Thymus (tissue), 14 donors: ENCODE measurements at places on chromosomes 7 and 10. TPM values are rescaled to one million over a fixed set of nuclear protein-coding genes. Genes with fewer than 3 reads are reported as not detected.

Gene NPS
- 0.38 TPM for total RNA-seq

Gene IFIT2
- total RNA-seq: 8.7 TPM

Gene VSIR
- total RNA-seq: 25.2 TPM

DNA sequence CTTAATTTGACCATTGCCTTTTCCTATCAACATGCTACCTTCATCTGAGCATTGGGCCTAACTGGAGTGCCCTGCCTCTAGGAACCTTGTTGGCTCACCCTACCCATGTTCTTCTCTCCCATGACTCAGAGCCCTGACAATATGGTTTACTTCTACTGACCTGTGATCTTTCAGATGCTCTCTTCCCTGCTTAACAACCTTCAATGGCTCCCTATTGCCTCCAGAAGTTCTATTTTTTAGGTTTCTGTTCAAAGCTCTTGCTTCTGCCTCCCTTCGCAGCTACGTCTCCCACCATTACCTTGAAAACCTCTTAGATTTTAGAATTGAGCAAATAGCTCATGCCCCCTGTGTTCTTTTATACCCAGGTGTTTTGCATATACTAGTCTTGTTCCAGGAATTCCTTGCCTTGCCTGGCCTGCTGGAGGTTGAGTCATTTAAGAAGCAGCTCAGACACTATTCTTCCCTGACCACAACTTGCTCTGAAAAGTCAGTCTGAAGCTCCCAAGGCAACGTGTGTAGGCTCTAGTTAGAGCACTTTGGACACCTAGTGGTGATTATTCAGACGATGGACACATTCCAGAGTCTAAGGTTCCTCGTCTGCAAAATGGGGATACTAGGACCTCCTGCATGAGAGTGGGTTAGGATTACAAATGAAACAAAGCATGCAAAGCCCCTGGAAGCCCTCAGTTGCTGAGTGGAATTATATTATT lies 64.4 kb upstream of the EMX2 start:
- no peak for DNase-seq

DNA sequence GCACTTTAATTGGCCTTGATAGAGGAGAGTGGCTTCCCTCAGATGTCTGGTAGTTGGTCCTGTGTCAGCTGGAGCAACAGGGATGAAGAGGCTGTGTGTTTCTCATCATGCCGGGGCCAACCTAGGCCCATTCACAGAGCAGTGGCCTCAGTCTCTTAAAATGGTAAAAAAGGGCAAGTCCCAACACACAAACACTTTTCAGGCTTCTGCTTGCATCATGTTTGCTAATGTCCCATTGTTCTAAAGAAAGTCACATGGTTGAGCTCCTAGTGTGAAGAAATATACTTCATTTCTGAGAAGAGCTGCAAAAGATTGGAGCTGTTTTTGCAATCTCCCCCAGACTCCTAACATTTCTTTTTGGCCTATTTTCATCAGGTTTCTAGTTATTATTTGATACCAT lies 40.6 kb upstream of the RBAK start:
- DNase-seq: no peak

DNA sequence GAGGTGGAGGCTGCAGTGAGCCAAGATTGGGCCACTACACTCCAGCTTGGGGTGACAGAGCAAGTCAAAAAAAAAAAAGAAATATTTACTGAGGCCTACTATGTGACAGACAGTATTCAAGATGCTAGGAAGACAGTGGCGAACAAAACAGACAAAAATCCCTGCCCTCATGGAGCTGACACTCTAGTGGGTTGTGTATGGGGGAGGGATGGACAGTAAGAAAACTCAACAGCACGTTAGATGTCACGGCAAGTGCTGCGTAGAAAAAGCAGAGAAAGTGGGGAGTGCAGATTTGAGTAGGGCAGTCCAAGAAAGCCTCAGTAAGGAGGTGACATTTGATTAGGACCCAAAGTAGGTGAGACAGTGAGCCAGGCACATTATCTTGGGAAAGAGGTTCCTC lies 10.1 kb downstream of the CAMK2G start:
- no peak for DNase-seq

GRCh38 chr7:137839903-137840779 lies 6.6 kb downstream of the DGKI start:
- no peak for DNase-seq

DNA sequence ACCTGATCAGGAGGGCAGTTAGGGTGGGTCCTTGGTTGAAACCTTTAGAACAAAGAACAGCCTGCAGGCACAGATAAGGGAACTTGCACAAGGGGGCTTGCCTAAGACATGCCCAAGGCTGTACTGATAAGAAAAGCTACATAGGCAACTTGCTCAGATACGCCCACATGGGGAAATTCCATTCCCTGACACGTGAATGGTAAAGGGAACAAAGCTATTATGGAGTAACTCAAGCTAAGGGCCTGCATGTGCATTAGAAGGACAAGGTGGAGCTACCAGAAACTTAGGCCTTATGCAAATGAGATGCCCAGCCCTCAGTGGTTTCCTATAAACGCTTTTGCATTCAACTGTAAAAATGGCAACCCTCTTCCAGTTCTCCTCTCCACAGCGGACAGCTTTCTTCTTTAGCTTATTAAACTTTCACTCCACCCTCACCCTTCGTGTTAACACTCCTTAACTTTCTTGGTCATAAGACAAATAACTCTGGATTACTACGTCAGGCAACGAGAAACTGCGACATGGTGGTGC lies 1192.1 kb upstream of the CELF2 start:
- no peak for DNase-seq

- DNase-seq: no peak
Measured at GRCh38 chr7:118974836-118975235, 750.3 kb downstream of the ANKRD7 start.

GRCh38 chr10:62373639-62373994 lies 552 bp upstream of the ZNF365 start:
- DNase-seq: no peak

- DNase-seq: peak; percentile 31
Measured at GRCh38 chr7:120805636-120806388, 52.1 kb downstream of the TSPAN12 start.

- no peak for DNase-seq
Measured at GRCh38 chr10:75295868-75296441, 60.2 kb upstream of the COMTD1 start.

DNA sequence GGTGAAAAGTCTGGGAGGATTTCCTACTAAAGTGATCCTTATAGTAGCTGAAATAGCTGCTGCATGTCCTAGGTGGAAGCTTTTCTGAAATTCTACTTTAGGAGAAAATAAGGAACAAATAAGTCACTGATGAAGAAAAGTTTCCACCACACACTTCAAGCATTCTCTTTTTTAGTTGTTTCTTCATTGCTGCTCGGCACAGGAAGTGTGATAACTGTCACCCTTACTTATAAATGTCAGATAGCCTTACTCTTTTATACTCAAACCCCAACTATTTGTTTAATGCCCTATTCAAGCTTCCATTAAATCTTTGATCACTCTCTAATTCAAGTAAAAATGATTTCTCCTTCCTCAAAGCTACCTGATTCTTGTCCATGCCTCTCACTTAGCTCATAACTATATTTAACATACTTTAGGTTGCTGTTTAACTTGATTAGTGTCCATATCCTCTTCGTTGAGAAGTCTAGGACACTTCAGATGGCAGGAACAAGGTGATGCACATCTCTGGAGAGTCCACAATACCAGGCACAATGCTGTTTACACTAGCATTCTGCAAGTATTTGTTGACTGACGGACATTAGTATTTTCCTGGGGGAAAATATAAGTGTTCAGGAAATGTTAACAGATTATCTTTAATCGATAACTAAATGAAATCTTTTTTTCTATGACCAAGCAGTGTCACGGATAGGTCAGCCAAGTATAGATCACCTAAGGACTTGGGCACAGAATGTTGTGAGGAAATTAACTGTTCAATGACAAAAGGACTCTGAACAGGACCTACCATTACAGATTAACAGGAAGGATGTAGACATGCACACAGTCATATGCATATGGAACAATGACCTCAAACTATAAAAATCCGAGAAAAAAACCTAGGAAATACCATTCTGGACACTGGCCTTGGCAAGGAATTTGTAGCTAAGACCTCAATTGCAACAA lies 67.4 kb downstream of the ZNF438 start:
- peak; percentile 15 for DNase-seq

GRCh38 chr10:132690821-132691610 lies 94.9 kb downstream of the NKX6-2 start:
- no peak for DNase-seq
